NCI-H187 treated with DMSO at 0.1 percent for 48 hours (cell line): ENCODE measurements at places on chromosomes 3 and 15.

DNA sequence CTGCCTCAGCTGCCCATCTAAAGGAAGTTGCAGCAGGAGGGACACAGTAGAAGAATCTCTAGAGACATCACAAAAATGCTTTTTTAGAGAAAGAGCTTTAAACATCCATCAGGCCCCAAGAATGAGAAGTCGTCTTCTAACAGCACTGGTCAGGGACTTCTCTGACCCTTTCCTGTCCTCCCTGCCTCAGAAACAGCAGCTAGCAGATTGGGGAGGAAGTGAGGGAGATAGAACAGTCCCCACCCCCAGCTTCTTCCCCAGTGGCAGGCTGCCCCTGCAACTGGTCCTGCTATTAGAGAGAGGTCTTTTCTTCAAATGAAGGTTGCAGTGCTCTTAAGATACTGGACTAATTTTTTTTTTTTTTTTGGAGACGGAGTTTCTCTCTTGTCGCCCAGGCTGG is 55.1 kb downstream of the PDE8A start:
- DNase-seq: no peak

GRCh38 chr15:48292458-48292857 is 38.8 kb upstream of the DUT start:
- no peak for DNase-seq

GRCh38 chr3:34842706-34843480 is 796.4 kb upstream of the ARPP21 start:
- no peak for DNase-seq

GRCh38 chr3:94965867-94966475 is 903.1 kb downstream of the NSUN3 start:
- DNase-seq: no peak

GRCh38 chr3:187215460-187215859 is 18.2 kb downstream of the RTP1 start:
- DNase-seq: no peak

DNA sequence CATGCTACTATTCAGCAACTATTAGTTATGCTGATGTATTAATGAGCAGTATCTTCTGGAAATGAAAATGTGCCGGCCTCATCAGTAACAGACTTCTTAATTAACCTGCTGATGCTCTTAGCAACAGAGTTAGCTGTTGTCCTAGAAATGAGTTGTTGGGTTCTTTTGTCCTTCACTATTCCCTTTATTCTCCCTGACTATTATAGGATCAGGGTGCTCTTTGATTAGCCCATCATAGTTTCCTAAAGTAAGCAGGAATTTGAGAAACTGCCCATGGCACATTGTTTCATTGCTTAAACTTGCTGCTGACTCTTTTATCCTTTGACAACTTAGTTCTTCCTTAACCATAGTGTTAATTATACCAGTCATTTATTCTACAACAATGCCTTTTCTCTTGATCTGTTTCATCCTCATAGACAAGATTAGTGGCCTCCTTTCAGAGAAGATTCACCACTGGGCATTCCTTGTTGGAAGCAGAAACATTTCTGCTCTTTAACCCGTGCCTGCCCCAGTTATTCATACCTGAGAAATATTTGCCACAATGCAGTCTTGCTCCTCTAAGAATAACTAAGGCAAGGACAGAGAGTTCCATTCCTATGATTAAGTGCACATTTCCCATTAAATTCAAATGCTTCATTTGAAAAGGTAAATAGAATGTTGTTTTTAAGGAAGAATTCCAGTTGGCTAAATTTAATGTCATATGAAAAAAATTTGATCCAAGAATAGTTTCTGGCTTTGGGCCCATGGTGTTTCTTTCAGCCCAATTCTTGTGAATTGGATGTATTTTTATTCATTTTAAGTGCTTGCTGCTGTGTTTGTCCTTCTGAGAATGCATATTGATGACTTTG is 573.3 kb upstream of the TBL1XR1 start:
- DNase-seq: no peak

DNA sequence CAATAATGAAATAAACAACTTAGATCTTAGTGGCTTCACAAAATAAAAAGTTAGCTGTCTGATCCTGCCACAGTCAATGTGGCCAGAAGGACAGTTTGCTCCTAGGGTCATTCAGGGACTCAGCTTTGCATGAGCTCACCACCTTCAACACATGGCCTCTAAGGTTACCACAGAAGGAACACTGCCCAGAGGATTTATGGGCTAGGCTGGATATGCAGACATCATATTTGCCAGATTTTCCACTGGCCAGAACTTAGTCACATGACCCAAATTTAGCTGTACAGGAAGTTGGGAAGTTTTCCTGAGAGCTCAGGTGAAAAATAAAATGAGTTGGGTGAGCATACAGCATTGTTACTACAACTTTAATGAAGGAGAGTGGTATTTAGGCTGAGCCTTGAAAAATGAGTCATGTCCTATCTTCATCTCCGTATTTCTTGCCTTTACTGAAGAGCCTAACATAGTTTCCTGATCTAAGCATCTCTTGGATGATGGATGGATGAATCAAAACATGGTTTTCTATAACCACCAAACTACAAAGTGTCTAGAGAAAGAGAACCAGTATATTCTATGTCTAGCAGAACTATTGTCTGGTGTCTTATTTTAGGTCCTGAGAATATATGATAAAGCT is 54.9 kb upstream of the TMEM108 start:
- DNase-seq: no peak

DNA sequence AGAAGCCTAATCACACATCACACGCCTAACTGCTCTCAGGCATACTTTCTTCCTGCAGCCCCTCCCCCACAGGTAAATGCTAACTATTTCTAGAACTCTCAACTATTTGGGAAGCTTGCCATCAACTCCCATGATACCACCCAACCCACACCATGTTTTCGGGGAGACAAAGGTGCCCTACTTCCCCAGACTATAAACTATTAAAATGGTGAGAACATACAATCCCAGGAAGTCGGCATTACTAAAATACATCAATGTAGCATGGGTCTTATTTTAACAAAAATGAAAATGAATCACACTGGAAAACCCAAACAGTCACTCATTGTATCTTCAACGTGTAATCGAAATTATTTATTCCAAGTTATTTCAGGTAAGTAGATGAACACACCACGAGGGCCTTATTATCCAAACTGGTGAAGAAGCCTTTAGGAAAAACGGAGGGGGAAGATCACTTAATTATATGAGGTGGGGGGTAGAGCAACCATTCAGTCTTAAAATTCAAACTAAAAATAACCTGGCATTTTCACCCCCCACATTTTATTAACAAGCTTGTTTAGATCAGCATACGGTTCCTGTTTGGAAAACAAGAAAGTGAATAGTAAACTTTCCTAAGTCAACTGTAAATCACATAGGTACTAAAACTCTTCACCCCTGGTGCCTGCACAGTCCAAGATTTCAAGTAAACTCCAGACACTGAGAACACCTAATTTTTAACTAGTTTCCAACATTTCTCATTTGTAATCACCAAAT is 1.9 kb downstream of the TBL1XR1 start:
- DNase-seq: no peak

DNA sequence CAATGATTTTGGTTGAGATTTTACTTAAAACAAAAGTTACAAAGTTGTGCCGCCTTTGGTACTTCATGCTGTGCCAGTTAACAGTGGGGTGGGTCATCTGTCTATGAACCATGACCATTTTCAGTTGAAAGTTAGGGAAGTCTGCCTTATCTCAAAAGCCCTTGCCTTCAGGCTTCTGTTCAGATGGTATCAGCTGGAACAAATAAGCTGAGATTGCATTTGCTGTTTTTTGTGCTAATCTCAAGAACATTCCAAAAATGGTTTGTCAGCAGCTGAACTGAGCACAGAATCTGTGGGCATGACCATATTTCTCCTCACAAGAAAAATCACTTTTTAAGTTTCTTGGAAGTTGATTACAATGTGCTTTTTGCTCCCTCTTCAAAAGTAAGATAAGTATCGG is 142.3 kb downstream of the IL5RA start:
- no peak for DNase-seq

DNA sequence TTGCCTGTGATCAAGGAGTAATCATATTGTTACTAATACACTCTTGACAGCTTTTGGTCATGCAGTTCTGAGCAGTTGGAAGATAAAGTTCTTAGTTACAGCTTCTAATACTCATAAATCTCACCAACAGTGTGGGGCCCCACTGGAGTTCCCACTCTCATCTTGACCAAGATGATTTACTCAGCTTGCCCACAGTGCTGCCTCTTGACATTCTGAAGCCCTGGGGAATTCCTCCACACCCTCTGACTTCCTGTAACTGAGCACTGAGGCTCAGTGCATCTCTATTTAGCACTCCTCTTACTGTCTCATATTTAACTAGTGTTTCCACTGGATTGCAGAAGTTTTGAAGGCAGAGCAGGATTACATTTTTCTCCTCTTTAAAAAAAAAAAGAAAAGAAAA is 1.9 kb upstream of the ARL6IP5 start:
- DNase-seq: no peak

DNA sequence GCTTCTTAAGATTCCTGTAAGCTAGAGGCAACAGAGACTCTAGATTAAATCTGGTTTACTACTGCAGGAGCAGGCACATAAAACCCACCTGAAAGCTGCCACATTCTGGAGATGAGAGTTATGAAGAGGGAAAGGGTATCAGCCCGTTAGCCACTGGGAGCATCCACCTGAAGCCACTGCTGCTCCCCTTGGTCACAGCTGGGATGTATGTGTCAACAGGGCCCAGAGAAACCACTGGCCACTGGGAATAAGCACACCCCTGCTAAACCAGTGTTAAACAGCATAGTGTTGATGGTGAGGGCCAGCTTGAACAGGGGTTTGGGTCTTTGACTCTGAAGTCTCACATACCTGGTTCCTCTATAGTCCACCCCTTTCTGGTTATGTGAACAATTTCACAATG is 10.9 kb downstream of the SLCO2A1 start:
- no peak for DNase-seq

DNA sequence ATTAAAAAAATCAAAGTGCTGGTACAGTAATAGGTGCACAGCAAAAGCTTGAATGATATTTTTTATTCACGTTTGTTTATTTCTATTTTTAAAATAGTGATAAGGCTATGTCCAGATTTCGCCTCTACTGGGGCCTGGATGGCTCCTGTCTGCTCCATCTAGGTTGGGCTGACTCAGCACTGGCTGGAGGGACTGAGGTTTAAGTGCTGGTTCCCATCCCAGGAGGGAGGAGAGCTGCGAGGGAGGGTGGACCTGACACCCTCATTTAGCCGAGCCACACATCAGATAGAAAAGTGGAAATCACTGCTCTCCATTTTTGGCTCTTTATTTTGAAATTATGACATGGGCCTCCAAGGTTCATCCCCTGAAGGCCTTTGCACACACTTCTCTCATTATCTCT is 95.4 kb upstream of the AGBL1 start:
- no peak for DNase-seq

GRCh38 chr15:69757186-69757585 is 304.6 kb downstream of the RPLP1 start:
- DNase-seq: no peak

- DNase-seq: no peak
Observed at GRCh38 chr3:98962951-98963350, 61.5 kb upstream of the DCBLD2 start.

DNA sequence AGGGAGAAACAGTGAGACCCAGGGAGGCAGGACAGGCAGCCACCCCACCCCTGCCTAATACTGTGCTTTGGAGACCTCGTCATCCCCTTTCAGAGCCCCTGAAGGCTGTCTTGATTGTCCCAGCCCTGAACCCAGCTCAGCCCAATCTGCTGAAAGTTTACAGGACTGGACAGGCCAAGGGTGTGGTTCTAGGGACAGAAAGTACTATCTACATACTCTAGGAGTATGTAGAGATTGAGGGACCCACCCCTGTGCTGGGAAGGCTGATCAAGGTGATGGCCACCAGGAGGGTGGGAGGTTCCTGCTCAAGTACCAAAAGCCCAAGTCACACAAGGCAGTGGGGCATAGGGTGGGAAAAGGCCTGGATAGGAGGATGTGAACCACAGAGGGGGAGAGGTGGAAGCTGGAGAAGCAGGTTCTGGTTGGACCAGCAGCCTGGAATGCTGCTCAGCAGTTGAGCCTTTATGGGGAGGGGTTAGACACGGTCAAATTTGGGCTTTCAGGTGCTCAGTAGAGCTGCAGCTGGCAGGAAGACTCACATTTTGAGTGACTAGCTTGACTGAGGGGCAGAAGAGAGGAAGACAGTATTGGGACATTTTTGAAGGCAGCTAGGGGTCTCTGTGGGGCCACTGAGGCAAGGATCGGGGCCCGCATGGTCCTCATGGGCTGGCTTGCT is 6.7 kb downstream of the NBEAL2 start:
- no peak for DNase-seq

GRCh38 chr3:191387441-191388077 is 57.2 kb upstream of the UTS2B start:
- DNase-seq: no peak
